ENCODE measurements at places on chromosomes 6 and 20.

DNA sequence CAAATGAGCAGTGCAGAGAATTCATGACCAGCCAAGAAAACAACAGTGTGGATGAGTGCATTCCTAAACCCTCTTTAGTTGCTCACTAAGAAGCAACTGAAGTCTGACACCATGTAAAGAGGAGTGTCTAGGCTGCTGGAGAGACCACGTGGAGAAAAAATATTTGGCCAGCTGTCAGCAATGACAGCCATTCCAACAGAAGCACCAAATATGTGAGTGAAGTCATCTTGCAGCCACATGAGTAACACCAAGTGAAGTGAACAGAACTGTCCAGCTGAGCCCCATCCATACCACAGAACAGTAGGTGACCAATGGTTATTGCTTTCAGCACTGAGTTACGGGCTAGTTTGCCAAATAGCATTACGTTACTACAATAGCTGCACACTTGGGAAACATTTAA lies 89.4 kb downstream of the TBXT start:
- no peak for DNase-seq

GRCh38 chr6:127162836-127163235 lies 44.4 kb downstream of the RSPO3 start:
- DNase-seq, result no peak

DNA sequence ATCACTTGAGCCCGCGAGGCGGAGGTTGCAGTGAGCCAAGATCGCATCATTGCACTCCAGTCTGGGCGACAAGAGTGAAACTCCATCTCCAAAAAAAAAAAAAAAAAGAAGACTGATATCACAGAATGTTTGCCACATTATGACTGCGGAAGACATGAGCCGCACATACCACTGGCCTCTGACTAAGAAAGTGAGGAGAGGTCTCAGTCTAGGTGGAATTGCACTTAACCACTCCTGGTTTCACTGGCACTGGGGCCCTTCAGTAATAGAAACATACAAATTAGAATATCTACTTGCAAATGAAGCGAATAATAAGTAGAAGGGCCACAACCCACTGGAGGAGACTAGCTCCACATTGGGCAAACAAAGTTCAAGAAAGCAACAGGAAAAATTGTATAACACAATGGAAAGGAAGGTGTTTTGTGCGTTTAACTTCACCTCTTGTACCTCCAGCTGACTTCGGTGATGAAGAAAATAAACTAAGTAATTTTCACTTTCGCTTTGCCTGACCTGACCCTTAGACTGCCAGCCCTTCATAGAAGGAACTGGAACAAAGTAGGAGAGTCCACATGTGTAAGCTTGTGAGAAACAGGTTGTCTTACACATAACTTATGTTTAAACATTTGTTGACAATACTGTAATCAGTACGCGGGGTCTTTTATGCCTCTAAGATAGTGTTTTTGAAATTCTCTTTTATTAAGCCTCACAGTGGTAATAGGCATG lies 147.5 kb upstream of the TSHZ2 start:
- no peak for DNase-seq

- no peak for DNase-seq
Measured at GRCh38 chr6:144335311-144335861, 50.3 kb downstream of the UTRN start.

- no peak for DNase-seq
Measured at GRCh38 chr6:45169815-45170214, 158.3 kb upstream of the RUNX2 start.

DNA sequence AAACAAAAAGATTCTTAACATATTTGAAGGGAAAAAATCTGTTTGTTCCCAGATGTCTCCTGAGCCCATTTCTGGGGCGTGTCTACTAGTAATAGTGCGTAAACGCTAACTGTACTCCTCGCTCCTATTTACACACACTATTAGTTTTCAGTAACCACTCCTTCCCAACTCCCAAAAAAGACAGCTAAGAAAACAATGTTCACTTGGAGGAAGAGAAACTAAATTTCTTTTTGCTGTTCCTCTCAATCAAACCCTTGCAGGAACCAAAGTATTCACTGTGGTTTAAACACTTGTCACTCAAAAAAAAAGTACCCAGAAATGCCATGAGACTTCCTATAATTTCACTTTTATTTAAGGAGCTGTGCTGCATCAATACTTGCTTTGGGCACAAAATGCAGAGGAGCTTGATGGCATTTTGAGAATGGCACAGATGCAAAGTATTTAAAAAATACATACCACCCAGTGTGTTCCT lies 118.2 kb downstream of the BACH2 start:
- DNase-seq, result no peak

DNA sequence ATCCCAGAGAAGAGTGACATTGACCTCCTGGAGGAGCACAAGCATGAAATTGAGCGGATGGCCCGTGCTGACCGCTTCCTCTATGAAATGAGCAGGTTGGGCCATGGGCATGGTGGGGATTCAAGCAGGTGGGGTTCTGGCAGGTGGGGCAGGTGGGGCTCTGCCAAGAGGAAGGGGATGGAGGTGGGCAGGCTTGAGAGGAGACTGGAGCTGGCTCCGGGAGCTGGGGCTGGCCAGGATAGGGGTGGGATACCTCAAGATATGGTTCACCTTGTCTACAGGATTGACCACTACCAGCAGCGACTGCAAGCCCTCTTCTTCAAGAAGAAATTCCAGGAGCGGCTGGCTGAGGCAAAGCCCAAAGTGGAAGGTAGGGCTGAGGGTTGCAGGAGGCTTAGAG lies 42.9 kb downstream of the MOCS1 start:
- no peak for DNase-seq

DNA sequence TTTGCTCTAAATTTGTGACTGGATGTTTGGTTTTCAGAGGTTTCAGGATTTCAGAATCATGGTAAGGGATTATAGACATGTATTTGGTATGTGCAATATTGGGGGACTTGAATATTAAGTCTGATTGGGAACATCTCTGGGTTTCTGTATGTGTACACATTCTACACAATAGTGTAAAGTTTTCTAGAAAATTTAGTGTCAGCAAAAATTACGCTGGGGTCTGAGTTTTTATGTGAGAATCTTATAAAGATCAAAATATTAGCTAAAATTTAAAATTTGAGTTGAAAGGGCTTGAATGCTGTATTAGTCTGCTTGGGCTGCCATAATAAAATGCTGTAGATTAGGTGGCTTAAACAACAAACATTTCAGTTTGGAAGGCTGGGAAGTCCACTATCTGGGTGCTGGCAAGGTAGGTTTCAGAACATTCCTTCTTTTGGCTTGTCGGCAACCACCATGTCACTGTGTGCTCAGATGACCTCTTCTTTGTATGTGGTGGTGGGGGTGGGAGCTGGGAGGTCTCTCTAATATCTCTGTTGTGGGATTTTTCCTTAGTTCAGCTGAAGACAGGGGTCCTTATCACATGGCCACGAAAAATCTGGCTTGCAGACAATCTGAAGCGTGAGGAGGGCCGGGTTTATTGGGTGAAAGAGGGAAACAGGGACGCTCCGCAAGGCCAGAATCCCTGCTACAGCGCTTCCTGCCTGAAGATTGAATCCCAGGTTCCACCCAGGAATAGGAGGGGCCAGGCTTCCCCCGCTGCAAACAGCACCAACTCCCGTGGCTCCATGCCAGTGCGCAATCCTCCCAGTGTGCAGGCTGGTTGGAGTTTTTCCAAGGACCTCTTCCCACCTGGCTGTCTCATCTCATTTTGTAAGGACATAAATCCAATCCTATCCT lies 299.7 kb downstream of the PLCB1 start:
- peak; percentile 83 for DNase-seq

- DNase-seq, result no peak
Measured at GRCh38 chr20:31698803-31699718, 23.6 kb downstream of the BCL2L1 start.

GRCh38 chr20:53706466-53707370 lies 113.1 kb upstream of the ZNF217 start:
- no peak for DNase-seq

Measured in right cardiac atrium (tissue), 5 donors.